ENCODE measurements at places on chromosomes 5 and 9.

- DNase-seq: no peak
Observed at GRCh38 chr5:156505101-156505500, 178.1 kb downstream of the SGCD start.

DNA sequence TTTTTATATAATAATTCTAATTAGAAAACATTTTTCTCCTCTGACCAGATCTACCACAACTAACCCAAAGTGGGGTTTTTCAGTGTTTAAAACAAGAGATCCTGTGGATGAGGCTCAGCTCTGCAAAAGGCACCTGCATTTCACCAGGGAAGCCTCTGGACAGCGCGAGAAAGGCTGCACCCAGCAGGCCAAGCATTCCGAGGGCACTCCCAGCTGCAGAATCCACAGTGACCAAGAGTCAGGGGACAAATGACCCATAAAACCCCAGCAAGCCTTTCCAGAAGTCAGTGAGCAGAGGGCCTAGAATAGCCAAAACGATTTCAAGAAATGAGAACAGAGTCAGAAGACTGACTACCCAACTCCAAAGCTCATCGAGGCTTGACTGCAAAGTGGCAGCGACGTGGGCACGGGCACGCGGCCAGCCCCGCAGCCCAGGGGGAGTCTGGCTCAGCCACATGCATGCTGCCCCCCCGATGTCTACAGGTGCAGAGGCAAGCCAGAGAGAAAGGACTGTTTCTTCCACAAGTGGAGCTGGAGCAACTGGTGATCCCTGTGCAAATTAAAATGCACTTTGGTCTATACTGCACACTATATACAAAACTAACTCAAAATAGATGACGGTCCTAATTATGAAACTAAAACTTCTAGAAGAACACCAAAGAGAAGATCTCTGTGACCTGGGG is 26.2 kb downstream of the TPPP start:
- DNase-seq: no peak

DNA sequence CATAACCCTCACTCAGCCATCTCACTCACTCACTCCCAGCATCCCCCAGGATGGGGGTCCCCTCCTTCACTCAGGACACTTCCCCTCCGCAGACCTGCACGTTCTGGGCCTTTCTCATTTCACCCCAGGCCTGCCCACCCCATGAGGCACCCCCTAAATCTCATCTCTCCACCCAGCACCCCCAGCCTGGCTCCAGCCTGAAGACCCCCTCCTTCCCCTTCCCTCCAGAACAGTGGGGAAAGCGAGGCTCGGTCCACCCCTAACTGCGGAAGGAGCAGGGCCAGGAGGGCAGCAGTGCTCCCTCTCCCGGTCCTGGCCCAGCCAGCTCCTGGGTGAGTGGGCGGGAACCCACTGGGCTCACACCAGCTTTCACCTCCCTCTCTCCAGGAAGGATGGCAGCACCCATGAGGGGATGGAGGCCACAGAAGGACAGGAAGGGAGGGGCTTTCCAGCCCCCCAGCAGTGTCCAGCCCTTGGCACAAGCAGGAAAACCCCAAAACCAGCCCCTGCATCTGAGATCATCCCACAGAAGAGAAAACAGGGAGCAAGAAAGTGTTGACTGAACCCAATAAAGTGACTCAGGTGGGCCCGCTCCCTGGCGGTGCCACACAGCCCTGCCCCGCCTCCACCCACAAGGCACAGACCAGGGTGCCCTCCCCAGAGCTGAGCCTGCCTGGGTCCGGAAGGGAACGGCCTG is 55.0 kb downstream of the LRSAM1 start:
- DNase-seq: peak; percentile 49

- no peak for DNase-seq
Observed at GRCh38 chr5:14834584-14835550, 36.7 kb downstream of the ANKH start.

- no peak for DNase-seq
Observed at GRCh38 chr9:70772601-70773000, 348.8 kb downstream of the TRPM3 start.

- no peak for DNase-seq
Observed at GRCh38 chr5:4518903-4519672, 621.0 kb upstream of the ADAMTS16 start.

DNA sequence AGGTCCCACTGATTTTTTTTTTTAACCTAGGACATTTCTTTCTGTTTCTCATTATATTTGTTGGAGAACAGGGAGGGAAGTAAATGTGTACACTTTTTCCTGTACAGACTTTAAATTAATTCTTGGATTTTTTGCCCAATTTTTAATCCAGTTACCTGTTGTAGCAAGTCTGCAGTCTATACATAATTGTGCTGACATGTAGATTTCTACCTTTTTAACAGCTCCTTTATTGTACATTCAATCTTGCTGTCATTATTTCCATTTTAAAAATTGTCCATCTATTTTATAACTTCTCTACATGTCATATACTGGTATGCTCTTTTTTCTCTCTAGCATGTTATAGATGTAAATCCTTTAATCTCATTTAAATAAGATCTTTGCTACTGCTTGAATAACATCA is 1838.7 kb upstream of the CDH9 start:
- no peak for DNase-seq

GRCh38 chr5:7426284-7426683 is 30.3 kb downstream of the ADCY2 start:
- no peak for DNase-seq

DNA sequence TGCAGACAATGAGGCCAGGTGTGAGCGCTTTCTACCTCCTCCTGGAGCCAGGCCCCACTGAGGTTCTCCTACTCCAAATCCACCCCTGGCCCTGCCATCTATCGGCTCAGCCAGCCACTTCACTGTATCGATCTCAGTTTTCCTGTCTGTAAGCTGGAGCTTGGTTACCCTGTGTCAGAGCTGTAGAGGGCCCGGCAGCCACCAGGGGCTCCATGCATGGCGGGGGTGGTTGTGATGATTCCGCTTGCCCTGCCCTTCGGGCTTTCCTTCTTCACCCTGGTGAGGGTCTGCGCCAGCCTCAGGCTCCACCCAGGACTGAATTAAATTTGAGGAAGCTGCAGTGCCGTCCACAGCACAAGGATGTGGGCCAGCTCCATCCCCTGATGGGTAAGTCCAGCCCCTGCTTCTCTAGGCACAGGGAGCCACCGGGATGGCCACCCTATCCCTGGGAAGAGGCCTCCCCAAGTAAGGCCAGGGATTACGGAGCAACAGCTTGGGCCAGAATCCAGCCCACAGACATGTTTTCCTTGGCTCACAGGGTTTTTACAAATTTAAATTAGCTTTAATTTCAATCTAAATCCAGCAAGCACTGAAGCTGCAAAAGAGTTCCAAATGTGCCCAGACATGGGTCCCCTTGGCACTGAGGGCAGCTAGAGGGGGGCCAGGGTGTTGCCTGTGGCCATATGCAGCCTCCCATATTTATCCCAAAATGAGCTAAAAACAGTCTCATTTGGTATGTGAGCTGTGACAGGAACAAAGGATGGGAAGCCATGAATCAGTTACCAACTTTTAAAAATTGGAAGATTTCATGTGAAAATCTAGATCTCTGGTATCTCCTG is 89.1 kb upstream of the FBXW11 start:
- no peak for DNase-seq

DNA sequence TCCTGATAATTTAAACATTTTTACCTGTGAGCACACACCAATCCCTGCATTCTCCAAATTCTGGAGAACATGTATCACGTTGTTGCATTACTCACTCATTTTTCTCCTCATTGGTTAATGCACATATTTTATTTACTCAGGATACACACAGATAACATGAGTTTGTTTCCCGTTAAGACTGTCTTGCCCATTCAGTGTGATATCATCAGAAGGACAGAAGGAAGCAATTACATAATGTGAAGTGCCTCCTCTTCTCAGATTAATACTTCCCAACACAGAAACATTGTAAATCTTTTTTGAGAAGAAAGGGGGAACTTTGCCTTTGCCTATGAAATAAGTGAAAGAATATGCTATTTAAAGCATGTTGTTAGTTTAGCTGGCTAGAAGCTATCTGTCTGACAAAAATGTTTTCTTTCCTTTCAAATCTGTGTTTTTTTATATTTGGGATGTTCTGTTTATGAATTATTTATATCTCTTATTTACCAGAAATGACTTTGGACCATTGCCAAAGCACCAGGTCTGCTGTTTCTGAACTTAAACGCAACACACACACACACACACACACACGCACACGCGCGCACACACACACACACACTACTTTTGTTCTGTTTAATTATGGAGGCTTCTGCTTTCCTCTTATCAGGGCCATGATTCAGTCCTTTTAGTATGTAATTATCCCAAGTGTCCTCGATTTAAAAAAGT is 186.5 kb downstream of the CHSY3 start:
- DNase-seq: no peak

DNA sequence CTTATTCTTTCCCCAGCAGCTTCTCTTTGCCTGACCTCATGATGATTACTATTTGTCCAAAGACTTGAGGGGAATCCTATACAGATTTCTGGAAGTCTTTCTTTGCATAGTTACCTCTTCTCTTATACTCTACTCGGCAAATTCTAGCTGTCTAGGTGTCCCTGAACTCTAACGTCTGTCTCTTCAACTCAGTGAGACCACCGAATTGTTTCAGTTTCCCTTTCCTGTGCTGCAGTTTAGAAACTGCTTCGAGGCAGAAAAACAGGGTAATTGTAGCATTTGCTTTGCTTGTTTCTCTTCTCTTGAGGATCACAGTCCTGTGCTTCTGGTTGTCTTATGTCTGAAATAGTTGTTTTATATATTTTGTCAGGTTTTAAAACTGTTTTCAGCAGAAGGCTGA is 14.8 kb downstream of the LVRN start:
- DNase-seq: no peak

- DNase-seq: no peak
Observed at GRCh38 chr5:1063661-1064382, 48.0 kb downstream of the SLC12A7 start.

- no peak for DNase-seq
Observed at GRCh38 chr9:70374962-70375618, 39.4 kb downstream of the KLF9 start.

DNA sequence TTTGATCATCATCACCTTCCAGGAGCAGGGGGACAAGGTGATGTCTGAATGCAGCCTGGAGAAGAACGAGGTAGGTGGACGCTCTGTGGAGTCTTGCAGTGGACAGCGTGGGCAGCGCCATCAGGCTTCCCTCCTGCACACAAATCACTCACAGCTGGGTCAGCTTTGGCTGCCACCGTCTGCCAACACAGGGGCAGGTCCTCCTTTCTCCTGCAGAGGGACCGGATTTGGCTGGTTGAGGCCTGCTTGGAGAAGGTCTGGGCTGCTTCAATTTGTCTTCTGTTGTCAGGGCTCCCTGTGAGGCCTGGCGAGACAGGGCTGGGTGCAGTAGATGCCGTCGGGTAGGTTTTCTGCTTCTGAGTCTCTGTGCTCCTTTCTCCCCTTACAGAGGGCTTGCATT is 180.6 kb downstream of the CACNA1B start:
- no peak for DNase-seq

DNA sequence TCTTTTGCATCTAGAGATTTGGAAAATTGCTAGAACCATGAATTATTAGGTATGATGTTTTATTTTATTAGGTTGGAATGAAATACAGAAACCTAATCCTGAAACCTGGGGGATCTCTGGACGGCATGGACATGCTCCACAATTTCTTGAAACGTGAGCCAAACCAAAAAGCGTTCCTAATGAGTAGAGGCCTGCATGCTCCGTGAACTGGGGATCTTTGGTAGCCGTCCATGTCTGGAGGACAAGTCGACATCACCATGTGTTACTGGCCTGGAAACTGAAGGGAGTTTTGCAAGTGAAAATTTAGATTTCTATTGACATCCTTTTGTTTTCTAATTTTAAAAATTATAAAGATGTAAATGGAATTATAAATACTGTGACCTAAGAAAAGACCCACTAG is 100.7 kb downstream of the NLN start:
- no peak for DNase-seq

GRCh38 chr9:121463026-121463807 is 36.4 kb downstream of the GGTA1 start:
- no peak for DNase-seq
